ENCODE measurements at places on chromosomes 7 and 10.

DNA sequence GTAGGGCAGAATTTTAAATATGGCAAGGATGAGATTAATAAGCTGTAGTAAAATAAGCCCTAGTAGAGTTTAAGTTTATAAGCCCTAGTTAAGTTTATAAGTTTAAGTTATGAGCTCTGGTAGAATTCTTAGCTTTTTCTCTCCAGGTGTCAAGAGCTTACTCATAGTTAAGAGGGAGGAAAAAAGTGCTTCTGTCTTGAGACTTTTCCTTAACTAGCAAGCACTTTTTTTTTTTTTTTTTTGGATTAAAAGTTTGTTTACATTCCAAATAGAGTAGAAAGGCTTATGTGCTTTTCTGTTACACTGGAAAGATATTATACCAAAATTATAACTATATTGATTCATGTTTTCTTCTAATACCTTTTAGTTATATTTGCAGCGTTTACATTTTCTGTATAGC is 25.5 kb upstream of the MPP7 start:
- no peak for DNase-seq

DNA sequence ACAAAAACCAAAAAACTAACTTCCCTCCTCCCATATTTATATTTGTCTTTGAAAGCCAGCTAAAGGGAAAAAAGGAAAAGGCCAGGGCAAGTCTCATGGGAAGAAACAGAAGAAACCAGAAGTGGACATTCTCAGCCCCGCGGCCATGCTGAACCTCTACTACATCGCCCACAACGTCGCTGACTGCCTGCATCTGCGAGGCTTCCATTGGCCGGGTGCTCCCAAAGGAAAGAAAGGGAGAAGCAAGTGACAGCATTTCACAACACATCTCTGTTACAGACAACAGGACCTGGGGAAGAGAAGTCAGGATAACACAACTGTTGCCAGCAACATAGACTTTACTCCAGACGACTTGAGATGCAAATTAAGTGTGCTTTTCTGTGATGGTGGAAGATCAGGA is 9.9 kb downstream of the SMKR1 start:
- DNase-seq: no peak

- no peak for DNase-seq
Measured at GRCh38 chr10:66564287-66564686, 361.5 kb upstream of the LRRTM3 start.

GRCh38 chr7:155710530-155710929 is 66.1 kb downstream of the RBM33 start:
- DNase-seq: no peak

GRCh38 chr10:114856544-114857287 is 35.1 kb downstream of the FHIP2A start:
- no peak for DNase-seq

DNA sequence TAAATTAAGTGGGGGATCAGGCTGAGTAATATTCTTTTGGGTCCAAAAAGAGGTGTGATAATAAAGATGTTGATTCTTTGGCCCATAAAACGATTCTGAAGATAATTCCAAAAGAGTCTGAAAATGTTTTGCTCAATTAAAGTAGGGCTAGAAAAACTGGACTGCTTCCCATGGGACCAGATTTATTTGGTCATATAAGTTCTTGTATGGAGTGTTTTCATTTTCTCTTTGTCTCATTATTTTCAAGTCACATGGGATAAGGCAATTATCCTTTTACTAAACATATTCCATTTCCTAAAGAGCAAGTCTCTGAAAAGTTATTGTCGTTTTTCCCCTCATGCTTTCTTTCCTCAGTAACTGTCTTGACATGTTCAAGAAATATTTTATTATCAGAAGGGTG is 41.5 kb downstream of the CDK6 start:
- DNase-seq: no peak

DNA sequence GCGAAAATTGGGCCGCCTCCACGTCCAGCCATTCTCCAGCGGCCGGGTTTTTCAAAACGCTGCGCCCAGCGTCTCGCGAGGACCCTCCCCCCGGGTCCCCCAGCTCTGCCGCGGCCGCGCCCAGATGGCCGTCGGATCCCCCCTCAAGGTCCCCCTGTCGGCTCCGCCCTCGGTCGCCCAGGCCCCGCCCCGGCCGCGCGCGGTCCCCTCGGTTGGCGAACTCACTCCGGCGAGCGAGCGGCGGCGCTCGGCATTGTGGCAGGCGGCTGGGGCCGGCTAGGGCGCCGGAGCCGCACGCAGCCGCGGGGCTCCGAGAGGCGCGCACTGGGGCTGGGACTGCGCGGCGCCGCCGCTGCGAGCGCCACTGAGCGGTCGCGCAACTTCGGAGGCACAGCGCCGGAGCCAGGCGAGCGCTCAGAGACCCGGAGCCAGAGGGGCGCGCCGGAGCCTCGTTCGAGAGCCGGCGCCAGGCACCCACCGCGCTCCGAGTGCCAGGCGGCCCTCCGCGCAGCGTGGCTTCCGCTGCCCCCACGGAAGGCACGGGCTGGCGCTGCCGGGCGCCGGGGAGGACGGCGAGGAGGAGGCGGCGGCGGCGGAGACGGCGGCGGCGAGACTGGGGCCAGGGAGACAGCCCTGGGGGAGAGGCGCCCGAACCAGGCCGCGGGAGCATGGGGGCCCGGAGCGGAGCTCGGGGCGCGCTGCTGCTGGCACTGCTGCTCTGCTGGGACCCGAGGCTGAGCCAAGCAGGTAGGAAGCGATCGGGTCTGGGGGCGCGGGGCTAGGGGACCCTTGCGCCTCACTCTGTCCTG is at the start of gene UNC5B:
TSS of gene UNC5B (plus strand) at position 253 of the 809 bp plus-strand sequence. CDS start at position 669, 416 bp downstream.
- DNase-seq: peak; percentile 93

GRCh38 chr10:124928545-124928944 is 13.4 kb upstream of the ZRANB1 start:
- DNase-seq: no peak

GRCh38 chr10:107978455-107978854 is 813.9 kb upstream of the SORCS1 start:
- DNase-seq: no peak

DNA sequence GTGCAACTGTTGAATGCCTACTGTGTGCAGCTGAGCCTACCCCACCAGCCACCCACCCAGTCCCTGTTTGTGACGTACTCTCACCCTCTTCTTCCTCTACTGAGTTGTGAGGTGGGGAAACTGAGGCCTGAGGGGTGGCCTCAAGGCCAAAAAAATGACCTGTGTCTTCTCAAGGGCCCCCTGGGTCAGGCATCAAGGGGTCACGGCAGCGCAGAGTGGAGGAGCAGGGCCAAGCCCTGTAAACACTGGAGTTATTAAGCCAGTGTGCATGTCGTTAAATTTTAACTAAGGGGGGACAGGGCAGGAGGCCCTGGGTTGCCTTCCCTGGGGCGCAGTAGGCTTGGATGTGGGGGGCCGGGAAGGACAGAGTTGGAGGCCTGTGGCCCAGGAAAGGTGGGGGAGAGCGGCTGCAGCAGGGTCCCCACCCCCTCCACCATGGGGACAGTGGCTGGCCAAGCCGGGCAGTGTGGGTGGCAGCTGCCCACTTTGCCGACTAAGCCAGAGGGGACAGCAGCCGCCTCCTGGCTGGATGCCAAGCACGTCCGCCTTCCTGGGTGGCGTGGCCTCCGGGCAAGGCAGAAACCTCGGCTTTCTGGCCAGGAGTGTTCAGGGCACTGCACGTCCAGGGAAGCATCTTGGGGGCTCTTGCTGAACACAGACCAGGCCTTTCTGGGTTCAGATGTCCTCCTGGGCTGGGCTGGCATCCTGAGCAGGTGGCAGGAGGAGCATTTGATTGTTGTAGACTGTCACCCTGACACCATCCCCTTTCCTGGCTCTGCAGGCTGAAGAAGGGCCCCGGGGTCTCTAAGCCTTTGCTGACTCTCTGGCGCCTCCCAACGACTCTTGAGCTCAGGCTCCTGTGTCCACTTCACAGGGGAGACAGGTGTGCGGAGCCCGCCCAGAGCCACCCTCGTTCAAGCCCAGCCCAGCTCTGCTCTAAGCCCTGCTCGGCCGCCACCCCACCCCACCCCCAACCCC is 1.9 kb downstream of the SLC29A4 start:
- DNase-seq: peak; percentile 69

- no peak for DNase-seq
Measured at GRCh38 chr10:119595134-119595675, 1.6 kb downstream of the TIAL1 start.

- DNase-seq: no peak
Measured at GRCh38 chr10:25047591-25048301, 31.3 kb downstream of the THNSL1 start.

- no peak for DNase-seq
Measured at GRCh38 chr7:2124604-2125345, 108.0 kb downstream of the MAD1L1 start.

DNA sequence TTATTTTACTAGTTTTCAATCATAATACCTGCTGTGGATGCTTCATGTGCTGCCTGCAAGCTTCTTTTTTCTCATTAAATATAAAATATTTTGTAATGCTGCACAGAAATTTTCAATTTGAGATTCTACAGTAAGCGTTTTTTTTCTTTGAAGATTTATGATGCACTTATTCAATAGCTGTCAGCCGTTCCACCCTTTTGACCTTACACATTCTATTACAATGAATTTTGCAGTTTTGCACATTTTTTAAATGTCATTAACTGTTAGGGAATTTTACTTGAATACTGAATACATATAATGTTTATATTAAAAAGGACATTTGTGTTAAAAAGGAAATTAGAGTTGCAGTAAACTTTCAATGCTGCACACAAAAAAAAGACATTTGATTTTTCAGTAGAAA is 103.0 kb downstream of the PTEN start:
- no peak for DNase-seq

GRCh38 chr10:110207805-110208613 is 604 bp downstream of the MXI1 start:
- DNase-seq: peak; percentile 72

- DNase-seq: no peak
Measured at GRCh38 chr7:28144266-28144665, 36.3 kb downstream of the JAZF1 start.

- no peak for DNase-seq
Measured at GRCh38 chr7:151490456-151491105, 29.1 kb downstream of the RHEB start.

DNA sequence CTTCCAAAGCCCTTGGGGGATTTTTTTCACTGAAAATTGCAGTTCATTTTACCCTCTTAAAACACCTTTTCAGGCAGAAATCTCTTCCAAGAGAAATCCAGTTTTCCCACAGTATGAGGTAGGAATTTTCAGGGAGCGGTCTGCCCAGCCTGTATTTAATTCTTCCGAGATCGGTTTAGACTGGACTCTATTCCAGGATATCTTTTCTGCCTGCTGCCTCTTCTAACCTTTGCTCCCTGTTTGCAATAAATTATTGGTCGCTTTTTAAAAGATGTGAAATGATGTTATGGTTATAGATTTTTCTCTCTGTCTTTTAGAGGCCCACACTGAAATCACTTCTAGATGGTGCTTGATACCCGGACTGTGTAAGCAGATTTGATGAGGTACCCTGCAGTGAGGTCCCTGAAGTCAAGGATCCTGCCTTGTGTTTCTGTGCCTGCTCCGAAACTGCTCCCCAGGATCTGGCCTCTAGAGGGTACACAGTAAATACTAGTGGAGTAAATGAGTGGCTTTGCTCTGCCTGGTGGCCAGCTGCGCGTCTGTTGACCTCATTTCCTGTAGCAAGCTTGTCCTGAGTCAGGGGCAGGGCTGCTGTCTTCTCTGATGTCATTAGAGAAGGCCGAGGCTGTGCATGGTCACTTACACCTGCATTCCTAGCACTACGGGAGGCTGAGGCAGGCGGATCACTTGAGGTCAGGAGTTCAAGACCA is 191.6 kb downstream of the FANK1 start:
- no peak for DNase-seq

DNA sequence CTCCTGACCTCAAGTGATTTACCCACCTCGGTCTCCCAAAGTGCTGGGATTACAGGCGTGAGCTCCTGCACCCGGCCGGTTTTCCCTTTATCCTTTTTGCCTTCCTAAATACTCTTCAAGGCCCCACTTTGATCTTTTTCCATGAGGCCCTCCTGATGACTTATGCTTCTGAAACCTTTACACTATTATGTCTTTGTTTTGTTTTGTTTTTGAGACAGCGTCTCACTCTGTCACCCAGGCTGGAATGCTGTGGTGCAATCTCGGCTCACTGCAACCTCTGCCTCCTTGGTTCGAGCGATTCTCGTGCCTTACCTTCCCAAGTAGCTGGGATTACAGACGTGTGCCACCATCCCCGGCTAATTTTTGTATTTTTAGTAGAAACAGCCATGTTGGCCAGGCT is 3.8 kb downstream of the STMP1 start:
- no peak for DNase-seq

- DNase-seq: no peak
Measured at GRCh38 chr7:124351950-124352349, 319.1 kb upstream of the TMEM229A start.

DNA sequence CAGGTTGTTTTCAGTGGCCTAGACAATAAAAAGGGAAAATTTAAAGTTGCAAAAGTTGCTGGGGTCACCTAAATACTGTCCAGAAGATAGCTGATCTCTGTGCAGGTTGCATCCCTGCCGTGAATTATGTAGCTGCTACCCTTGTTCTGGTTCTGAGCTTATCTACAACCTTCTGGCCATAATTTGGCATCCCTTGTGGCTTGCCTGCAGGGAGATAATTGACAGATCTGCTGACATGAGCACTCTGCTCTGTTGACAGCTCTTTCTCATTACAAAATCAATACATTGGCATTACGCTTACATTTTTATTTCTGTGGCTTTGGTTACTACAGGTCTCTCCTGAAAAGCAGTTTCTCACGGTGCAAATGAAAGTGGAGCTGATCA is 29.3 kb upstream of the HECTD2 start:
- DNase-seq: no peak

DNA sequence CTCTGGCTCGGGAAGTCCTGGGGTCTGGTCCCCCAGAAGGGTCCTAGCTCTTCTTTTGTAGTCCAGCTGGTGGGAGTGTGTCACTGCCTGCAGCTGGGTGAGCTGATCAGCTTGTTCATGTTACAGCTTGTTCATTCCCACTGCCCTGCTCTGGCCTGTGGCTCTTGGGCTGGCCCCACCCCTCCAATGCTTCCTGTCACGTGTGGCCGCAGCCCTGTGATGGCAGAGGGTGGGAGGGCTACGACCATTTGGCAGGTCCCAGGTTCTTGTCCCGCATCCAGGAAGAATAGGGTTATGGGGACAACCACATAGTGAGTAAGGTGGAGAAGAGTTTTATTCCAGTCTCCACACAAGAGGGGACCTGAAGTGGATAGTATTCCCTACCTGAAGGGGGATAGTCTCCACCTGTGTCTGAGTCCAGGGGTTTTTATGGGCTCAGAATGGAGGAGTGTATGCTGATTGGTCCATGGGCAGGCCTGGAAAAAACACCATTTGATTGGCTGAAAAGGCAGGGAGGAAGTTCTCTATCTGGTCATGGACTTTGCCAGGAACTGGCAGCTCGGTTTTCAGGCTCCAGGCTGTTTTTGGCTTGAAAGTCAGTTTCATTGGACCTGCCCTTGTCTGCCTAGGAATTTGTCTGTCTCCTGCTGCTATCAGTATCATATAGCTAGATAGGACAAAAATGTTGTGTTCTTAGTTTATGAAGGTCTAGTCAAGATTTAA is 13.1 kb downstream of the SDHAF3 start:
- no peak for DNase-seq

DNA sequence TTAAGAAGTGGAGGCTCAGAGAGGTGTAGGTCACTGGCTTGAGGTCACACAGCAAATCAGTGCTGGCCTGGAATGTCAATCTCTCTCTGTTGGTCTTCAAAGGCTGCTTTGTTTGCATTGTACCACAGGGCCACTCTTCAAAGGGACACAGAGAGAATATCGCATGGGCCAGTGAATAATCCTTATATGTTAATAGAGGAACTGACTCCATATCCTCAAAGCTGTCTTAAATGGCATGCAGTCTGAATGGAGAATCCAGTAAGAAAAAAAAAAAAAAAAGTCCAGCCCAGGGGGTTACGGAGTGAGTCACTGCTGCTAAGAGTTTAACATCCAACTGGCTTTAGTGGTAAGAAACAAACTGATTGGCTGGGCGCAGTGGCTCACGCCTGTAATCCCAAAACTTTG is 54.1 kb downstream of the NRAP start:
- DNase-seq: no peak

All from right forelimb (tissue), 1 donor.